ENCODE measurements at places on chromosomes 16 and 17.

DNA sequence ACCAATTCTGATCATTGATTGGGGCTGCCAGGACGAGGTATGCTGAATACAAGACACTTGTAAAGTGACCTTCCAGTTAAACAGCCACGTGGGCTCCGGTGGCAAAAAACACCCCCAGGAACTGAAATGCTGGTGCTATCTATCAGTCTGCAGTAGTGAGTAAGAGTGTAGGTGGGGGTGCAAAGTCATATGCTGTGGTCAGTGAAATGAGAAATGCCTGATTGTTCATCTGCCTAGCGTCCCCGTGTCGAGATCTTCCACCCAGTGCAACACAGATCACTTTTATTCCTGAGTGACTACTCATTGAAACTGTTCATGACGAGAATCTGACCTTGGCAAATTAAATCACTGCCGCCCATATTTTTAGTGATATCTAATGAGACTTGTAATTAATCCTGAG lies 806.5 kb upstream of the GOT2 start:
- DNase-seq, result no peak

- DNase-seq, result no peak
Observed at GRCh38 chr16:88713568-88714419, 7.5 kb downstream of the CTU2 start.

GRCh38 chr17:47470836-47471235 lies 60.1 kb upstream of the NPEPPS start:
- DNase-seq, result no peak

DNA sequence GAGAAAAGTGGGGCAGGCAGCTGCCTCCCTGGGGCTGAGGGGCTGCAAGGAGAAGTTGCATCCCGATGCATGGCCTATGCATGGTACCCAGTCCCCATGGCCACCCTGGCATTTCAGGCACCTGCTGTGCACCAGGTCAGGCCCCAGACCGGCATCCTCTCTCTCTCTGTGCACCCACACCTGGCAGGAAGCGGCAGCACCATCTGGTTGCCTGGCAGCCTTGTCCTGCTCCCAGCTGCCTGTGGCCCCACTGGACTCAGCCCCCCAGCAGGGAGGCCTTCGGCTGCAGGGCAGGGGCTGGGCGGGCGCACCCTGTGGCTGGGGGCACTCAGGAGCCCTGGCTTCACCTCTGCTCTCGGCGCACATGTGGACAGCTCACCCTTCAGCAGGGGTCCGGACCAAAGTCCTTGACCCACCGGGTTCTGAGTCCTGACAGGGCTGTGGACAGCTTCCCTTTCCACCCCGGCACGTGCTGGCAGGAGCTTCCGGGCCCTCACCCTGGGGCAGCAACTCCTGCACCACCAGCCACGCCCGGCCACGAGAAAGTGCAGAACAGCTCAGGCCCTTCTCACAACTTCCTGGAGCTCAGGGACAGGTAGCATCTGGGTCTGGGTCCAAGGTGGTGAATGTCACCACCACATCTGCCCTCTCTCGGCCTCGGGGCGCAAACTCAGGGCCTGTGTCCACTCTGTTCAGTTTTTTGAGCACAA lies 36.7 kb downstream of the CTU2 start:
- DNase-seq, result no peak

DNA sequence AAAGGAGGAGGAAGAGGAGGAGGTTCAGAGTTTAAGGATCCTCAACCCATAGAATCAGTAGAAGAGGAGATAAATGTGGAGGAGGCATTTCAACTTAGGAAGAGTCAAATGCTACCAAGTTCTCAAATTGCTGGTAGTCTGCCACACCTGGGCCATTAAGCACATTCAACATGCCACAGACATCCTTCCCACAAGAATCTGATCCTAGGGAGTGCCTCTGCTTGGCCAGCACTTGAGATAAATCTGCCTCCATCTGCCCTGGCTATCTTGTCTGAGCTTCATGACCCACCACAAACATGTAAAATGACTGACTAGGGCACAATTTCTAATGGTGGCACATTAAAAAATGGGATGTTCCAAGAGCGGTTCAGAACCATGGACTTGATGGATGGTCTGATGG lies 37.3 kb upstream of the AXIN2 start:
- DNase-seq, result no peak

GRCh38 chr17:42225646-42226045 lies 31.4 kb upstream of the GHDC start:
- no peak for DNase-seq

GRCh38 chr16:65740711-65741110 lies 618.8 kb upstream of the CDH11 start:
- no peak for DNase-seq

GRCh38 chr16:89139907-89140361 lies 31.6 kb upstream of the CDH15 start:
- no peak for DNase-seq

DNA sequence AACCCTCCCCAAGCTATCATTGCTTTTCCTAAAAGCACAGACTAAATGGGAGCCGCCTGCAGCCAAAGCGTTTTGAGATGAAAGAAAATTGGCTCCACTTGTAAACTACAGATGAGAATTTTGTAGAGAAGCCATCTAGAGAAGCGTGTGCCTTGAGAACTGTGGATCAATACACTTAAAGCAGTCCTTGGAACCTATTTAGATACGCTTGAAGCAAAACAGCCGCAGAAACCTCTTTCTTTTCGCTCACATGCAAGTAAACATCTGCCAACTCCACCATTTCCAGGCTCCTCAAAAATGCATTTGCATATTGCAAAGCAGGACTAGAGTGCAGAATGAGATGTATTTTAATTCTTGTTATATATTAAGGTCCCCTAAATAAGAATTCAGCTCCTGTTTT lies 13.1 kb downstream of the KIAA0513 start:
- DNase-seq, result no peak

GRCh38 chr17:5950878-5951277 lies 119.3 kb upstream of the WSCD1 start:
- no peak for DNase-seq

GRCh38 chr16:81483970-81484595 lies 39.5 kb downstream of the CMIP start:
- no peak for DNase-seq

- peak; percentile 15 for DNase-seq
Observed at GRCh38 chr16:47461598-47462266, 601 bp downstream of the PHKB start.

Data from CD4-positive, alpha-beta T cell treated with Interleukin-17A for 4 hours (primary cell).